ENCODE measurements at places on chromosomes 4 and X.
A peak's percentile ranks its signal among the peaks of the same experiment; 100 is the strongest.

- DNase-seq: no peak
Observed at GRCh38 chrX:128622296-128622695, 570.1 kb upstream of the ACTRT1 start.

DNA sequence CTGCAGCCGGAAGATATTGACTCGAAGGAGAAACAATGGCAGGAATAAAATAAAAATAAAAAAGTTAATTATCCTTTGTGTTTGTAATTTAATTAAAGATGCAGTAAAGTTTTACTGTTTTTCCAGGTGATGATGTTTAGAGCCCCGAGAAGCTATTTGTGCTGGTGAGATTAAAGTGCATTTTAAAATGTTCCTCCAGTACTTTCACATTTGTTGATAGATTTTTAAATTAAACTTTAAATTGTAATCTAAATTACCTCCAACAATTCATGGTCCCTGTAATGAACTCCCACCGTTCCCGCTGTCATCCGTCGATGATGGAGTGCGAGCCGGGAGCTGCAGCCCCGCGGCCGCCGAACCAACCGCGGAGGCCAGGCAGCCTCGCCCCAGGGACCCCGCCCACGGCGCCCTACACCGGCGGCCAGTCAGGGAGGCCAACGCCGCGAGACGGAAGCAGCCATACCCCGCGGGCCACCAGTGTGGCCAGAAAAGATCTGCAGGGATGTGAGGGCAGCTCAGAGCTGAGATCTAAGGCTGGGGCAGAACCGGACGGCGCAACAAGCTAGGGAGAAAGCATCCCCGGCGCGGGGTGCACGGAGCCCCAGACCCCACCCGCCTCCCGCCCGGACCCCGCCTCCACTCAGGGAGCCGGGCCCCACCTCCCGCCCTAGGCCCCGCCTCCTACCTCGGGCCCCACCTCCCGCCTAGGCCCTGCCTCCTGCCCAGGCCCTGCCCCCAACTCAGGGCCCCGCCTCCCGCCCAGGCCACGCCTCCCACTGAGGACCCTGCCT is 104.0 kb downstream of the FAM53A start:
- DNase-seq: peak; percentile 97

GRCh38 chr4:8905773-8906667 is 34.4 kb upstream of the HMX1 start:
- DNase-seq: no peak

- DNase-seq: no peak
Observed at GRCh38 chrX:17913801-17914200, 52.7 kb upstream of the RAI2 start.

- DNase-seq: no peak
Observed at GRCh38 chrX:78658845-78659744, at the start of gene RTL3. RTL3 (minus strand) TSS chrX:78659328; CDS start chrX:78658420, 908 bp downstream.

DNA sequence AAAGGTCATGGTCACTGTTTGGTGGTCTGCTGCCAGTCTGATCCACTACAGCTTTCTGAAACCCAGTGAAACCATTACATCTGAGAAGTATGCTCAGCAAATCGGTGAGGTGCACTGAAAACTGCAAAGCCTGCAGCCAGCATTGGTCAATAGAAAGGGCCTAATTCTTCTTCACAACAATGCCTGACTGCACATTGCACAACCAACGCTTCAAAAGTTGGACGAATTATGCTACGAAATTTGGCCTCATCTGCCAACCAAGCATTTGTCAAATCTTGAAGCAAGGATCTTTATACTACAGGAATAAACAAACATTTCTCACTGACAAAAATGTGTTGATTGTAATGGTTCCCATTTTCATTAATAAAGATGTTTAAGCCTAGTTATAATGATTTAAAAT is 90.4 kb downstream of the EIF4E start:
- DNase-seq: no peak

GRCh38 chr4:53855581-53856250 is 208.7 kb downstream of the CHIC2 start:
- no peak for DNase-seq

DNA sequence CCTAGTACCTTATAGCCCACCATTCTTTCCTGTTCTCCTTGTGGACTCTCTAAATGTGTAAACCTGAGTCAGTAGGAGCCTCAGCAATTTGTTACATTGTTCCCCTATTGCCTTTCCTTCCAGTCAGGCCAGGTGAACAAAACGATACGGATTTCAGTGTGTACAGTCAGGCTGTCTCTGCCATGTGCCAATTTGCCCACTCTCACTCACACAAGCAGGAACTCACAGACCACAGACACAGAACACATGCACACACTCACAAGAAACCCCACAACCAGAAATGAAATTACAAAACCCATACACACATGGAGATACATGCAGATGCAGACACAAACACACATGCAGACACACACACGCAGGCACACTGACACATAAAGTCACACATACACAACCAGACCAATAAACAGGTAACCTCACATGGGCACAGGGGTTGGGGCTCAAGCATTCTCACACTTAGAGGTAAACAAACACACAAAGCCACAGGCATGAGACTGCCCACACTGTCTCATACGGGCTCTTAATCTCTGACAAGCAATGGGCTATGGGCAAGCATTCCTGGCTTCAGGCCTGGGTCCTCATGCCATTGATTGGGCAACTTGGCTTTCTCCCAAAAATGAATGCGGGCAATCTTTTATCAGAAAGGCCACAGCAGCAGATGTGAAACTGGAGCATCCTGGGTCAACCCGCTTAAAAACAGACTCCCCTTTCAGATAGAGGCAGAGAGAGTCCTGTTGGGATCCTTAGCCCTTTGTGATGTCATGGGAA is 68.7 kb downstream of the NBDY start:
- no peak for DNase-seq

GRCh38 chr4:111639876-111640275 is 505.4 kb upstream of the FAM241A start:
- DNase-seq: no peak

DNA sequence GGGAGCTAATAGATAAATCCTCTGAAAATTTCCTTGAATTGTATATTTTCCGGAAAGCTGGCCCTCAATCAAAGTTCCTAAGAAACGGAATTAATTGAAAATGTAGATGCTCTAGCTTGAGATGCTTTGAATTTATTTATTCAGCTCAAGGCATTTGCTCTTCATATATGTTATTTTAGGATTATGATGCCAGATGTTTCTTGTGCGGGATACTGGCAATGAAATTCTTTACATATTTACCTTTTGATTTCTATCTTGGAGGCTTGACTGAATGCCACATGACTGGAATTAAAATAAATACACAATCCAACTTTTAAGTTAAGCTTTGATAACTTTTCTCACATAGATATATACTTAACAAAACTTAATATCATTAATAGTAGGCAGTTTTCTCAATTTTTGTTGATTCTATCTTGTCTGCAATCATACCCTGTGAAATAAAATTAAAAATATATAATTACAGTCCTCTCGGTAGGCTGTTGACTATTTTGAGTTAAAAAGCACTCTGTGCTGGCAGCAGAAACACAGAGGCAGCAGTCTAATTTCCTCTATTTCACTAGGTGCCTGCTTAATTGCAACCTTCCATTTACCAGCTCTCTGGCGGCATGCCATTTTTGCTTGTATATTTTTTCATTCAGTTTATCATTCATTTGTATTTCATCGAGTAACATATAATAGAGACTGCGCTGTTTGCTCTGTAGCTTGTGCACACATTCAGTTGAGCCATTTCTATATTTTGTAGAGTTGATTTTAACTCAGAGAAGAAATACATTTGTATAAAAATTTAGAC is 991.5 kb downstream of the ADGRL3 start:
- DNase-seq: no peak

DNA sequence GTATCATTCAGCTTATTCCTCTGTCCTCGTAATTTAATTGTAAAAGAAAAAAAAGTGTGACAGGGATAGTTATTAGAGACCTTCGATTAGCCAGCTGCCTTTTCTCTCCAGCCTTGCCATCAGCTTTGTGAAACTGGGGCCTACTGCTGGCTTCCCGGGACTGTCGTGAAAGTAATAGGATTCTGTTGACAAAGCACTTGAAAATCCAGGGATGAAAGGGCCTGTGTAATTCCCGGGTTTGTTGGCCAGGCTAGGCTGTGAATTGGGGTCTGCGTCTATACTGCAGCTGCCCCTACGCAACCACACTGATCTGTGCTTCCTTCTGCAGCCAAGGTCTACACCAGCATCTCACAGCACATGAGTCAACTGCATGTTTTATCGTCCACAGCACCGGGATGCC is 120.4 kb upstream of the SCML1 start:
- DNase-seq: no peak

GRCh38 chr4:181949704-181950312 is 293.4 kb upstream of the TENM3 start:
- DNase-seq: no peak

GRCh38 chr4:95114521-95114920 is 356.8 kb downstream of the BMPR1B start:
- no peak for DNase-seq

DNA sequence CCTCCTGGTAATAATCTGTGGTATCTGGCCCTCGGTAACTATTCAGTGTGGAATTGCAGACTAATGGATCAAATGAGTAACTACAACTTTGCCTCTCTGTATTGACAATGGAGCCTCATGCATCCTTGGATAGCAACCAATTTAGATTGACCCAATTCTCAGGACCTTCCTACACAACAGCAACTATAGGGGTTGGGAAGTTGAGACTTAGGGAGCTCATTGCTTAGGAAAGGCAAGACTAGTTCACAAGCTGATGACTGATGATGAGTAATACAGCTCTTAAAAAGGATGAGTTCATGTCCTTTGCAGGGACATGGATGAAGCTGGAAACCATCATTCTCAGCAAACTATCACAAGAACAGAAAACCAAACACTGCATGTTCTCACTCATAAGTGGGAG is 47.5 kb upstream of the KLHL13 start:
- DNase-seq: no peak

- DNase-seq: no peak
Observed at GRCh38 chrX:43702079-43702524, 46.0 kb downstream of the MAOA start.

- no peak for DNase-seq
Observed at GRCh38 chr4:24044610-24045589, 155.1 kb upstream of the PPARGC1A start.

- no peak for DNase-seq
Observed at GRCh38 chrX:7133050-7133440, 14.5 kb upstream of the STS start.
